ENCODE measurements at places on chromosomes 3 and 15. TPM values are rescaled to one million over a fixed set of nuclear protein-coding genes. Genes with fewer than 3 reads are reported as not detected.

The SPINK8 gene
- not detected for total RNA-seq

The PTPRG gene
- total RNA-seq: 45.1 TPM

The DPPA2 gene
- total RNA-seq: not detected

The ACAD9 gene
- 45.1 TPM for total RNA-seq

The WWTR1 gene
- 41.1 TPM for total RNA-seq

The MCTP2 gene
- total RNA-seq: 53.6 TPM

The GUCA1C gene
- total RNA-seq: not detected

The TMEM89 gene
- not detected for total RNA-seq

The KBTBD8 gene
- total RNA-seq: 16.2 TPM
